Stimulated activated CD4-positive, alpha-beta T cell treated with anti-CD3 and anti-CD28 coated beads, Interleukin-1b, Interleukin-23, amount 100 ng/mL, for 1 hour (primary cell): ENCODE measurements at places on chromosomes 16 and 17.

DNA sequence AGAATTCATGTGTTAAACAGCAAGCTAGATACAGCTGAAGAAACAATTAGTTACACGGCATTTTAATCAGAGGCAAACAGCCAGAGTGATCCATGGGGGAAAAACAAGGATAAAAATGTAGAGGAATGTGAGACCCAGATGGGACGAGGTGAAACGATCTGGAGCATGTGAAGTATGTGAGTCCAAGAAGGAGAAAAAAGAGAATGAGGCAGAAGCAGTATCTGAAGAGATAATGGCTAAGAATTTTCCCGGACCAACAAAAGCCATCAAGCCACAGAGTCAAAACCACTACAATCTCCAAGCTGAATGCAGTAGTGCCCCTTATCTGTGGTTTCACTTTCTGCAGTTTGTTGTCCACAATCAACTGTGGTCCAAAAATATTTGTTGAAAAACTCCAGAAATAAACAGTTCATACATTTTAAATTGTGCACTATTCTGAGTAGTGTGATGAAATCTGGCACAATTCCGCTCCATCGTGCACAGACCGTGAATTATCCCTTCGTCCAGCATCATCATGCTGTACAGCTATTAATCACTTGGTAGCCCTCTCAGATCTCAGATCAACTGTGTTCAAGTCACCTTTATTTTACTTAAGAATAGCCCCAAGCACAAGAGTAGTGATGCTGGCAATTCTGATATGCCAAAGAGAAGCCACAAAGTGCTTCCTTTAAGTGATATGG lies 18.8 kb downstream of the MYH10 start:
- DNase-seq: no peak

- DNase-seq: no peak
Observed at GRCh38 chr17:68854452-68854851, 100.7 kb downstream of the ABCA8 start.

DNA sequence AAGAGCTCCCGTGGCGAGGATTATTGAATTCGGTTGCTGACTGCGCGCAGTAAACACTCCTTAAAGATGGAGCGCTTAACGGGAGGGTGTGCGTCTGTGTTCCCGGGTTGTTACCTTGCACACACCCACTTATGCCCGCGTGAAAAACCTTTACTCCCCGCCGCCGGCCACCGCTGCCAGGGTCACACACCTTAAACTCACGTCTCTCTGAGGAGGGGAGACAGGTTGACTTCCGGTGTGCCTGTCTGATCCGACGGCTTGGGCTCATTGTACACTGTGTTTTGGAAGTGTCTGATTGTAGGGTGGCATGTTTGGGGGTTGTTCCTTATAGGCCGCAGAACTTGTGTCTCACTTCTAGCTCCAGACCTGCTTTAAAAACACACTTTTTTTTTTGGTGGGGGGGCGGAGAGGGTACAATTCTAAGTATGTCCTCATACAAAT lies 66.8 kb downstream of the KPNA2 start:
- no peak for DNase-seq

DNA sequence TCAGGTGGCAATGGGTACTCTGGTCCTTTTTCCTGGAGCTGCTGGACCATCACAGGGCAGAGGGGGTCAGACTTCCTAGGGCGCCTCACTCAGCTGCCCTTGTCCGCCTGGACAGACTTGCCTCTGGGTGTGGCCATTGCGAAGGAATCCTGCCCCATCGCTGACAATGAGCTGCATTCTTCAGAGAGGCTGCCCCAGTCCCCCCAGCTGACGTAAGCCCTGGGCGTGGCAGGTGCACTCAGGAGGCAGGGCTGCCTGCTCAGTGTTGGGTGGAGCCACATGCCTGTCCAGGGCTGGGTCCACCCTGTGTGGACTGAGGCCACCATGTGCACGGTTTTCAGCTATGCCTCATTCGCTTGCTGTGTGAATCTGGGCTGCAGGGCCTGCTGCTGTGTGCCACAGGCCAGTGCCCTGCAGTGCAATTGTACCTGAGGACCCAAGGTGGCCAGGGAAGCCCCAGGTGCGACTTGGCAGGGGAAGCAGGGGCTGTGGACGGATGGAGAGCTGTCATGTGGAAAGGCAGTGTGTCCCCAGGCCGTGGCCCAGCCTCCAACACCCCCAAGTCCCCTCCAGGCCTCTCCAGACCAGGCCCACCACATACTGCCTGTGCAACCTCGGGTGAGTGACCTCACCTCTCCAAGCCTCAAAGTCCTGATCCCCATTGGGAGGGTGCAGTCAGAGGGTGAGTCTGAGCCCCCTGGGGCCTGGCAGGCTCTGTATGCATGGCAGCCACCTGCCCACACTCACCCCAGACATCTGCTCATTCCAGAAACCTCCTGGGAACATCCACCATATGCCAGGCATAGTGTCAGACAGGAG lies 14.0 kb upstream of the MPRIP start:
- no peak for DNase-seq

GRCh38 chr17:74881073-74881472 lies 8.3 kb upstream of the FDXR start:
- no peak for DNase-seq

DNA sequence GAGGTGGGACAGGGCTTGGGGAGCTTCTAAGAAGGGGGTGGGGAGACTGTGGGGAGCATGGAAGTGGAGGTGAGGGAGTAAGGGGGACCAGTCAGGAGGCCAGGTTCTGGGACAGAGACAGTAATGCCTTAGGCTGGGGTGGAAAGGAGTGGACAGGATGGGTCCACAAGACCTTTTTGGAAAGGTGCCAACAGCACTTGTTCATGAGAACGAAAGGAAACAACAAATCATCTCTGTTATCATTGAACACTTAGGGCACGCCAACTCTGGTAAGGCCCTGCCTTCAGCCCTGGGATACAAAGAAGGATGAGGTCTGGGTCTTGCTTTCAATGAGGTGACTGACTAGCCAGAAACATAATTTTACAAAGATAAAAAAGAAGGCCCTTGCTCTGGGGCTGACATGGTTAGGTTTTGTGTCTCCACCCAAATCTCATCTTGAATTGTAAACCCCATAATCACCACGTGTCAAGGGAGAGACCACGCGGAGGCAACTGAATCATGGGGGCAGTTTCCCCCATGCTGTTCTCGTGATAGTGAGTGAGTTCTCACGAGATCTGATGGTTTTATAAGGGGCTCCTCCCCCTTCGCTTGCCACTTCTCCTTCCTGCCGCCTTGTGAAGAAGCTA lies 113.8 kb downstream of the SLC39A11 start:
- no peak for DNase-seq

DNA sequence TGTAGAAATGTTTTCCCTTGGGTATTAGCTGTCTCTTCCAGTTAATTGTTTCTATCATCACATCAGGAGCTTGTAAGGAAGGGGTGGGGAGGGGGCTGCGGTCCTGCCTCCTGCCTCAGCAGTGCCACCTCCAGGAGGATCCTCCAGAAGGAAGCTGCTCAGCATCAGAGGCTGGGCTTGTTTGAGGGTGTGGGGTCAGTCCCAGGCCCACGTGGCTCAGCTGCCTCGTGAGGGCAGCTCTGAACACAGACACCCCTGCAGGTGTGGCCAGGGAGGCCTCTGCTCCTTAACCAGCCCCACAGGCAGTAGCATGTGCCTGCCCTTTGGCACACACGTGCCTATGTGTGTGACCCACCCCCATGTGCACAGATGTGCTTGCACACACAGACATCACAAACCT lies 46.3 kb downstream of the MRM1 start:
- no peak for DNase-seq

- DNase-seq: peak; percentile 59
Observed at GRCh38 chr16:53434377-53435065, at the start of gene RBL2. Gene RBL2 (plus strand): TSS chr16:53434471. CDS start chr16:53434557, 86 bp downstream.

DNA sequence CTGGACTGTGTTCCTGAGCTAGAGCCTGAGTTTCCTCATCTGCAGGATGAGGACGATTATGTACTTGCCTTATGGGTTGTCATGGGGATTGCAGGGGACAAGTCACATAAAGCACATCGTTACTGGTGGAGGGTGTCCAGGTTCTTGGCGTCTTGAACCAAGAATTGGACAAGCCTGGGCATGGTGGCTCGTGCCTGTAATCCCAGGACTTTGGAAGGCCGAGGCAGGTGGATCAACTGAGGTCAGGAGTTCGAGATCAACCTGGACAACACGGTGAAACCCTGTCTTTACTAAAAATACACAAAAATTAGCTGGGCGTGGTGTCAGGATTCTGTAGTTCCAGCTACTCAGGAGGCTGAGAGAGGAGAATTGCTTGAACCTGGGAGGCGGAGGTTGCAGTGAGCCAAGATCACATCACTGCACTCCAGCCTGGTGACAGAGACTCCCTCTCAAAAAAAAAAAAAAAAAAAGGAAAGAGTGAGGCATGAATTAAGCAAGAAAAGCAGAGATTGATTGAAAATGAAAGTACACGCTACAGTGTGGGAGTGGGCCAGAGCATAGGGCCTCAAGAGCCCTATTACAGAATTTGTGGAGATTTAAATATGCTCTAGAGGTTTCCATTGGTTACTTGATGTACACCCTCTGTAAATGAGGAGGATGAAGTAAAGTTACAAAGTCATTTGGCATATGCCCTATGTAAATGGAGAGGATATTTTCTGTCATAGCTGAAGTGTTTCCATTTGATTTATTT lies 30.7 kb downstream of the ADGRG5 start:
- no peak for DNase-seq

DNA sequence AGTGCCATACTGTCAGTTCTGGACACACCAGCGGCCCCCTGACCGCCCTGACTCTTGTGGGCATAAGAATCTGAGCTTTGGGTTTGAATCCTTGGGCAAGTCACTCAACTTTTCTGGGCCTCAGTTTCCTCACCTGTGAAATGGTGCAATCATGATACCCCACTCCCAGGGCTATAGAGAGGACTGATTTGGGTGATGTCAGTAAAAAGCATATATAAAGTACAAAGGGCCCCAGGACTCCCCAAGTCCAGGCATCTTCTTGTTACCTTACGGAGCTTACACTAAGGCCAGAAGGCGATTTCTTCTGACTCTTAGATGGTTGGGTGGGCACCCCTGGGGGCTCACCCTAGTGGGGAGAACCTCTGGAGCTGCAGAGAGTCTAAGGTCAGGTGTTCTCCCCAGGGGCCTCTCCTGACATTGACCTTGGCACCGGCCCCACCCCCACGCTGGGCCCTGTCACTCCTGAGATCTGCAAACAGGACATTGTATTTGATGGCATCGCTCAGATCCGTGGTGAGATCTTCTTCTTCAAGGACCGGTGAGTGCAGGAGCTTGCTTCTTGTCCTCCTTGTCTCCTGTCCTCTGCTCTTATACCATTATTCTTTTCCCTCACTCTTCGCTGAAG lies 13.9 kb downstream of the MMP2 start:
- no peak for DNase-seq

- DNase-seq: peak; percentile 63
Observed at GRCh38 chr17:40355123-40355803, 9.3 kb downstream of the GJD3 start.

- DNase-seq: no peak
Observed at GRCh38 chr17:46737326-46737725, 81.2 kb downstream of the WNT3 start.

GRCh38 chr16:54143934-54144571 lies 142.5 kb downstream of the IRX3 start:
- DNase-seq: no peak

DNA sequence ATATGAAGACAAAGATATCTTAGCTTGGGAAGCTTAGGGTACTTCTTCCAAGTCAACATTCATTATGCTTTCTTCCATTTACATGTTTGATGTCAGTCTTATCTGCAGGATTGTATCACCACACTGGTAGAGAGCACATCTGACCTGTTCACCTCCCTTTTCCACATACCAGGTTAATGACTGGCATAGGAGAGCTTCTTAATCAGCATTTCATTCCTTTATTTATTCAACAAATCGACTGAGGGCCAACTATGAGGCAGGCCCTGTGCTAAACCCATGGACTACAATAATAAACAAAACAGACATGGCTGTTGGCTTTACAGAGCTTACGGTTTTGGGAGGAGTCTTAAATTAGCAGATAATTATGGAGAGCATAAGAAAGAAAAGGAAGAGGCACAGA lies 378.1 kb upstream of the CDH11 start:
- DNase-seq: no peak

DNA sequence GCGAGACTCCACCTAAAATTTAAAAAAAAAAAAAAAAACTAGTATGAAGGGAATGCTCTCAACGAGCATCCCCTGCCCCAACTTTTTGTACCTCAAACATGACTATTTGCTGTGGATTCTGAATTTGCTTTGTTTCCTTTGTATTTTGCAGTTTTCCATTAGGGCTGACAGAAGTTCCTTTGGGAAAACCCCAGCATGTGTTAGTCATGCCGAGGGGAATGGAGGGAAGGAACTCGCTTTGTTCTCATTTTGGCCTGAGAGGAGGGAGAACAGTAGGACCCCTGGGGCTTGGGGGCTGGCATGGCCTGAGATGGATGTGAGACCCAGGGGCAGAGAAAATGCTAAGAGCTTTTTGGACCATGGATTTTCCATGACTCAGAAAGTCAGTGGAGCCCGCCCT lies 20.5 kb downstream of the KRT9 start:
- DNase-seq: no peak

DNA sequence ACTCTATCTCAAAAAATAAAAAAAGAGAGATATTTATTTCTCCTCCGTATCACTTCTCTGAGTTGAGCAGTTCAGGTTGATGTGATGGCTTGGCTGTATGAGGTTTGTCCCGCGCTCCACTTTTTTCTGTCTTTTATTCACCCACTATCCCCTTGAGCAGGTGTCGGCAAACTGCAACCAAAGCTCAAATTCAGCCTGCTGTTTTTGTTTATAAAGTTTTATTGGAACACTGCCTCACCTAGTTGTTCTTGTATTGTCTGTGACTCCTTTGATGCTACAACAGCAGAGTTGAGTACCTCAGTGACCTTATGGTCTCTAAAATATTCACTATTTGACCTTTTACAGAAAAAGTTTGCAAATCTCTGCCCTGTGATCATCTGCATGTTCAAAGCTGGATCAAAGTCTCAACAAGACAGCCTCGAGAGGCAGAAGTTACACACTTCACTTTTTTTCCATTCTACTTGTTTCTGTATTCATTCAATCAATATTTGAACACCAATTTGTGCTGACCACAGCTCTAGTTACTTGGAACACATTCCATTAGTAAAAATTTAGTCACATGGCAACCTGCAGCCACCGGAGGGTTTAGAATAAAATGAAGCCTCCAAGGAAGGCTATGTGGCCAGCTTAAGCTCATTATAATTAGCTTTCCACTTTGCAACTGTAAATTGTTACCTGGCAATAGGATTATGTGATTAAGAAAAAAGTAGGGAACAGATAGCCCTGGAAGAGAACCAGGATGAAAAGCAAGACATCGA lies 945.8 kb downstream of the KCNJ2 start:
- no peak for DNase-seq

DNA sequence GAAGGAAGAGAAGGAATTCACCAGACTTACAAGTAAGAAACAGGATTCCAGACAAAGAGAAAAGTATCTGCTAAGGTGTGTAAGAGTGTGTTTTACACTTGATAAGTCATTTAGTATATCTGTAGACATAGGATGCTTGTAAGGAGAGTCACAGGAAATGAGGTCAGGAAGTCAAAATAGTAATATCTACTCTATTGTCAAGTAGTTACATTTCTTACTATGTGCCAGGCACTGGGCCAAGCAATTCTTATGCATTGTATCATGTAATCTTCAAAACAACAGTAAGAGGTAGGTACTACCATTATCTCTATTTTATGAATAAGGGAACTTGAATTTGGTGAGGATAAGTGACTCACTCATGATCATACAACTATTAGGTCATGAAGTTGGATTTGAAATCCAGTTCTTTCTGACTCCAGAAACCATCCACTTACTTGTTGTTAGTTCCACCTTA lies 129.1 kb downstream of the SNX11 start:
- no peak for DNase-seq

GRCh38 chr16:48176635-48177408 lies 21.0 kb upstream of the ABCC12 start:
- DNase-seq: no peak
